ENCODE measurements at places on chromosomes 16 and 17.
A peak's percentile ranks its signal among the peaks of the same experiment; 100 is the strongest.

DNA sequence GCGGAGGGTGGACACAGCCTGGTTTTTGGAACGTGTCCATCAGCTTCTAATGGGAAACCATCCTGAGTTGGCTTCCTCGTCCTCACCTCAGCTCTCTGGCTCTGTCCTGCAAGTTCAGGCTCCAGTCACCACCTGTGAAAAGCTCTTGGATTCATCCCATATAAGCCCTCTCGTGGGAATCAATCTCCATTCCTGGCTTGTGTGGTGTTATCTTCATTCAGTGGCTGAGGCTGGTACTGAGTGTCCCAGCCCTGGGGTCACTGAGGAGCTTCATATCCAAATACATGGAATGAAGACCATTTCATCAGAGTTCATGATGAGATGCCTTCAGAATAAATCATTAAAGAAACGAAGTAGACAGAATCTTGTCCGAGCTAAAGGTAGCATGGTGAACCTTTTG is 189.2 kb downstream of the RBFOX1 start:
- DNase-seq = no peak
- H3K27ac ChIP-seq = no peak overlapping the region
- no peaks in the 10 kb centered on the region for H3K36me3 ChIP-seq
- H3K27me3 ChIP-seq = no peaks in the 10 kb centered on the region
- no peak overlapping the region for H3K4me3 ChIP-seq

GRCh38 chr17:45801421-45801820 is 17.3 kb downstream of the CRHR1 start:
- H3K27ac ChIP-seq = no peak overlapping the region
- H3K4me3 ChIP-seq = no peak overlapping the region
- no peaks in the 10 kb centered on the region for H3K36me3 ChIP-seq
- peaks cover 37% of the 10 kb centered on the region for H3K27me3 ChIP-seq

DNA sequence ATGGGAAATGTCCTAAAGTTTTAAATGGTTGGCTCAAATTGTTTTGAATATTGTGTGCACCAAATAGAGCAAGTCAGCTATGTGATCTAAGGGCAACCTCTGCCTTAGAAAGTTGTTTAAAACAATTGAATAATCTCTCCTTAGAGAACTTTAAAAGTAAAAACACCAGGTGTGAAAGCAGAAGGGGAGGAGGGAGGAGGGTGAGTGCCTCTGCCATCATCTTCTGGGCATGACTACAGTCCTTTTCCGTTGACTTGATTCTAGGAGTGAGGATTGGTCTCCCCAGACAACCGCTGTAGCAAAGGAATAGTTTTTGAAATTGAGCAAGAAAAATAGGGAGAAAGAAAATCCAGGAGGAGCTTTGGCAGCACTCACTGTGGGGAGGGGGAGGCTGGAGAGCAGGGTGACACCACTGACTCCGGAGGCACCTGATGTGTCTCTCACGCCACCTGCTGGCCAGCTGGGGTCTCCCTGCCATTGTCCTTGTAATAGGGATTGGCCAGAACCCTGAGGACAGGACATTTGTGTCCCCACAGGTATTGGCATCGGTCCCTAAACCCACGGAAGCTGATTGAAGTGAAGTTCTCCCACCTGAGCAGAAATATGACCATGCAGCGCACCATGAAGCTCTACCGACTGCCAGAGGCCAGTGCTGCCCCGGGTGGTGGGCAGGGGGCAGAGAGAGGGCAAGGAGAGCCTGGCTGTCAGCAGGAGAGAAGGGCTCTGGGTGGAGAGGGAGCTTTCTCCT is 33.3 kb downstream of the PLCD3 start:
- H3K27ac ChIP-seq = peak overlapping the region; percentile 39
- peaks cover 44% of the 10 kb centered on the region for H3K36me3 ChIP-seq
- H3K4me3 ChIP-seq = no peak overlapping the region

DNA sequence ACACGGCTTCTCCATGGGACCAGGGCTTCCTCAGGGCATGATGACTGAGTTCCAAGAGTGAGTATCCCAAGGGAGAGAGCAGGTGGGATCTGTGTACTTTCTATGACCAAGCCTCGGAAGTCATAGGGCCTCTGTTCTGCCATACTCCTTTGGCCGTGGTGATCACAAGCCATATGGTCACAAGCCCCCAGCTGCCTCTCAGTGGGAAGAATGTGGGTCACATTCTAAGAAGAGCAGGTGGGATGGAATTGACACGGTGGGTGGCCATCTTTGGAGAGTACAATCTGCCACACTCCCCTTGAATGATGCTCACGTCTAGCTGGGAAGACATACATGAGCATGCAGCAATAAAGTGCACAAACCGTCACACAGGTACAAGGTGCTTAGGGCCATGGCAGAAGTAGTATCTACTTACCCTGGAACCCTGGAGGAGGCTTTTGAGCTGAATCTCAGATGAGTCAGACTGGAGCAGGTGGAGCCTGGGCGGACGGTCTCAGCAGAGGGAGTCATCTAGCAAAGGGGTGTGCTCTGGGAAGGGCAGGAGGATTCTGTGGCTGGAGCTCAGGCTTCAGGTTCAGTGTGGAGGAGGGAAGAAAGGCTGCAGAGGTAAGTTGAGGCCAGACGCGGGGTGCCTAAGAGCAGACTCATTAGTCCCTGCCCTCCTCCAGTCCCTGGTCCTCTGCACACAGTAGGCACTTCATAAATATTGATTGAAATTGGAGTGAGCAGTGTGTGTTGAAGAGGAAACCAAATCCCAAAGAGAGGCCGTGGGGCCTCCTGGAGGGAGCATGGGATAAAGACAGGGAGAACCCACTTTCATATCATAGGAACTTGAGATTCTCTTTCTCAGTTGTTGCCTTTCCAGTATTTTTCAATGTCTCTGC is 26.6 kb downstream of the GOSR2 start:
- H3K27ac ChIP-seq = no peak overlapping the region
- H3K4me3 ChIP-seq = no peak overlapping the region
- H3K27me3 ChIP-seq = peaks cover 3% of the 10 kb centered on the region
- no peaks in the 10 kb centered on the region for H3K4me1 ChIP-seq

GRCh38 chr17:7007143-7007542 is 5.3 kb upstream of the RNASEK start:
- no peak overlapping the region for H3K4me3 ChIP-seq
- peaks cover 4% of the 10 kb centered on the region for H3K36me3 ChIP-seq
- peaks cover 8% of the 10 kb centered on the region for H3K4me1 ChIP-seq

- peaks cover 38% of the 10 kb centered on the region for H3K36me3 ChIP-seq
- no peak for DNase-seq
- no peak overlapping the region for H3K4me3 ChIP-seq
- no peak overlapping the region for H3K27ac ChIP-seq
Observed at GRCh38 chr17:44053125-44053872, 13.2 kb downstream of the LSM12 start.

DNA sequence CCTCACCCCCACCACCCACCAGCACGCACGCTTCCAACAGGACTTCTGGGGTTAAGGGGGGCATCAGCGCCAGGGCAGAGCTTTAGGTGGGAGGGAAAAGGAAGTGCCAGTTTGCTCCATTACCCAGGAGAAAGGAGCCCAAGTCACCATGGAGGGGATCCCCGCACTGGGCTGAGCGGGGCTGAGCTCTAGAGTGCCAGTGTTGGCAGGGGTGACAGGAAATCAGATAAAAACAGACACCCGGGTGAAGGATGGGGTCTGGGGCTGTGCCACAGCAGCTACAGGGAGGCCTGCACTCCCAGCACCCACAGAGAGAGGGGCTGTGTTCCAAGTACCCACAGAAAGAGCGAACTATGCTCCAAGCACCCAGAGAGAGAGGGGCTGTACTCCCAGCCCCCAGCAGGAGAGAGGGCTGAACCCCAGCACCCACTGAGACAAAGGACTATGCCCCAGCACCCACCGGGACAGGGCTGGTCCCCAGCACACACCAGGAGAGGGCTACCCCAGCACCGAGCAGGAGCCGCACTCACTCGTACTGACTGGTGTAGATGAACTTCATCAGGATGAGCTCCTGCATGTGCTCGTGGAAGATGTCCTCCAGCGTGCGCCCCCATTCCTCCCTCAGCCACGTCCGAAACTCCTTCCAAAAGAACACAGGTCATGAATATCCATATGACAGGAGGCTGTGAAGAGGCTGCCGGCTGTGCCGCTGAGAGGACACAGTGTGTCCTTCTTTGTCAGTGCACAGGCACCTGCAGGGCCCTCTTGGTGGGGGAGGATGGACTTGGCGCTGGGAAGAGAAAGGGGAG is 18.6 kb upstream of the C16orf95 start:
- no peaks in the 10 kb centered on the region for H3K27me3 ChIP-seq
- H3K4me3 ChIP-seq = no peak overlapping the region
- no peak for DNase-seq
- no peaks in the 10 kb centered on the region for H3K36me3 ChIP-seq
- H3K27ac ChIP-seq = no peak overlapping the region

DNA sequence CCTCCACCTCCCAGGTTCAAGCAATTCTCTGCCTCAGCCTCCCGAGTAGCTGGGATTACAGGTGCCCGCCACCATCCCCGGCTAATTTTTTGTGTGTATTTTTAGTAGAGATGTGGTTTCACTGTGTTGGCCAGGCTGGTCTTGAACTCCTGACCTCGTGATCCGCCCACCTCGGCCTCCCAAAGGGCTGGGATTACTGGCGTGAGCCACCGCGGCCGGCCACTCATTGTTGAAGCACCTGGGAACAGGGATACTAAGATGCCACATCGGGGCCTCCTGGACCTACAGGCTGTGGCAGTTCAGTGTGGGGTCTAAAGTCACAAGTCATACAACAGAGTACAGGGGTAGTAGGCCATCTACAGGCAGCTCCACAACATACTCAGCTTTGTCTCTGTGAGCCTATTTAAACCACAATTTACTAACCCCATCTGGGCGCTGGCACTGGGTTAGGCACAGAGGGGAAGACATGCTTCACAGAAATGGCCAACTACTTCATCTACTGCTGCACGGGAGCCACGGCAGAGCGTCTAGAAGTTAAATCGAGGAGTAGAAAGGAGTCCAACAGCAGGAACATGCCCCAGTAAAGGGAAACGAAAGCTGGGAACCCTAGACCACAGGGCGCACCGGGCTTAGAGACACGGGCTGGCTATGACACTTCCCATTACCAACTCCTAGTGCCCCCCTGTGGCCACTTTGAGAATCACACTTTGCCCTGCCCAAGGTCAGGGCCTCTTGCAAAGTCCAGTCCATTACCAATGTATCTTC is 4.3 kb downstream of the VAMP2 start:
- H3K4me3 ChIP-seq = no peak overlapping the region
- no peaks in the 10 kb centered on the region for H3K27me3 ChIP-seq
- peak; percentile 92 for DNase-seq
- peak overlapping the region; percentile 99 for H3K27ac ChIP-seq
- H3K36me3 ChIP-seq = no peaks in the 10 kb centered on the region

GRCh38 chr16:83792391-83792790 is 15.4 kb upstream of the HSBP1 start:
- H3K27ac ChIP-seq = no peak overlapping the region
- no peaks in the 10 kb centered on the region for H3K4me1 ChIP-seq
- H3K36me3 ChIP-seq = no peaks in the 10 kb centered on the region
- DNase-seq = no peak
- H3K27me3 ChIP-seq = no peaks in the 10 kb centered on the region

GRCh38 chr16:11793840-11794239 is 3.2 kb downstream of the ZC3H7A start:
- H3K4me1 ChIP-seq = peaks cover 36% of the 10 kb centered on the region
- H3K27me3 ChIP-seq = no peaks in the 10 kb centered on the region
- peak; percentile 43 for DNase-seq

- peaks cover 14% of the 10 kb centered on the region for H3K4me1 ChIP-seq
- H3K4me3 ChIP-seq = no peak overlapping the region
- H3K27ac ChIP-seq = no peak overlapping the region
- DNase-seq = peak; percentile 33
Observed at GRCh38 chr17:35079547-35080423, 16.3 kb upstream of the RFFL start.

All from GM23248 (cell line).